Ovary (tissue), 10 donors: ENCODE measurements at places on chromosomes 5 and 9.
A peak's percentile ranks its signal among the peaks of the same experiment; 100 is the strongest.

- peak; percentile 24 for DNase-seq
Measured at GRCh38 chr9:84140535-84141101, 160.0 kb downstream of the RMI1 start.

DNA sequence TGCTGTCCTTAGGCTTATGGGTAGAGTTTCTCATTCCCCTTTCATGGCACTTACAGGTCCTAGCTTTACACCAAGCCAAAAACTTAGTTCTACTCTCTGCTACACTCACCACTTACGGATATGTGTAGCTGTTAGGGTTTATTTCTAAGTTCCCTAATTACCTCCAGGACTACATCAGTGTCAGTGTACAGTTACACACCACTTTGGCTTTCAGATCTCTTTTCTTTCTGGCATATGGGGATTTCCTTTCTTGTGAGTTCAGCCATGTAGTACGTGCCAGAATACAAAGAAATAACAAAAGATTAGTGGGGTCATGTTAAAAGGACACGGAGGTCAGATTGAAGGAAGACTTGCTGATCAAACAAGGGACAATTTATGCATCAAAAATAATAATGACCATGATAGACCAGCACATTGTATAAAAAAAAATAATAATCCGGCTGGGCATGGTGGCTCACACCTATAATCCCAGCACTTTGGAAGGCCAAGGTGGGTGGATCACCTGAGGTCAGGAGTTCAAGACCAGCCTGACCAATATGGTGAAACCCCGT, 41.8 kb downstream of the LYRM7 start:
- no peak for DNase-seq

- DNase-seq, result no peak
Measured at GRCh38 chr5:51159606-51160005, 223.6 kb upstream of the ISL1 start.

GRCh38 chr9:12774861-12775678, at the start of gene LURAP1L:
LURAP1L (plus strand) TSS chr9:12775020; CDS start chr9:12775716, 696 bp downstream.
- peak; percentile 26 for DNase-seq

DNA sequence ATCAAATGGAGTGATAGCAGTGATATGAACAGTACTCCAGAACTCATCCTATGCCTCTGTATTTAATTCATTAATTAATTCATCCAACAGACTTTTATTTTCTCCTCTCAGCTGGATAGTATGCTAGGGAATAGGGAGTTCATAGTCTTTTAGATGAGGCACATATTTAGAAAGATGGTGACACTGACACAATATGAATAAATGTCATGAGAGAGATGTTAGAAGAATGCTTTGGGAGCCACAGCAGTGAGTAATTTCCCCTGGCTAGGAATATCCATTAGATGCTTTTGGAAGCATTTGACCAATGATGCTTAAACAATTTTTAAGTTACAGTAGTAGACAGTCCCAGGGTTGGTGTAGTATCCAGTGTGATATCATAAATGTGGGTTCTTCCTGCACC, 428.7 kb upstream of the SGCD start:
- no peak for DNase-seq

DNA sequence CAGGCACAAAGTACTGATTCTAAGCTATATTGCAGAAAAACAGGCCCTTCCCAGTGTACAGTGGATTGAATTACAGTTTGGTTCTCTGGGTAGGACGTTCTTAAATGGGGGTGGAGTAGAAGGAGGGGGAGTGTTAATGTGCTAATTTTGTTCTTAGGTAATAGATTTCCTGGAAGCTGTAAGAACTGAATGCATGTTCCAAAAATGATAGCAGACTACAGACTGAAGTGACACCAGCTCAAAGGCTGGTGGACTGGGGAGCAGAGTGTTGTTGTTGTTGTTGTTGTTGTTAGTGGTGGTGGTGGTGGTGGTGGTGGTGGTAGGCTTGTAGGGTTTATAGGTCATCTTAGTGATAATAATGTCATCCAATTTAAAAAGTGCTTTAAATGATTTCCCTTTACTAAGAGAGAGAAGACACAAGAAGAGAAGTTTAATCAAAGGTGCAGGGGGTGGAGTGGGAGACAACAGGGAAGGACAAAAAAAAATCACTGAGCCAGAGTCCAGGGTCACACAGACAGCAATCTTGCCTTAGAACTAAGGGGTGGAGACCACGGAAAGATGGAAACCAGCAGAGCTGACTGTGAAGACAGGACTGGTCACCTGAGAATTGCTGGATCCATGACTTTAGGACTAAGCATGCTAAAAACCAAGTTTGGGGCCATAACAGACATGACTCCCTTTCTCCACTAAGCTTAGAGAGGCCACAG, 27.0 kb downstream of the TTLL11 start:
- no peak for DNase-seq

DNA sequence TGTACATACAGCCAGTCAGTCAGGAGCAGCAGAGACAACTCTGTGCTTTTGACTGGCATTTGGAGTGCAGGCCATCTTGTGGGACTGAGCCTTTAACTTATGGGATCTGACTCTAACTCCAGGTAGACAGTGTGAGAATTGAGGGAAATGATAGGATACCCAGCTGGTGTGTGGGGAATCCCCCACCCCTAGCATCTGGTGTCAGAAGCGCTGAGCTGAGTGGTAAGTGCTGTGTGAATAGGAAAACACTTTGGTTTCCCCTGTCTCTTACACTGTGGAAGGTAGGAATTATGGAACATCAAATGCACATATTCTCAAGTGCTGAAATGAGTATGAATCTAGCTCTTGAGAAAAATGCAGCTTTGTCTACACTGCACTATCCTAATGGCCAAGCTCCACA, 43.9 kb downstream of the CCDC125 start:
- DNase-seq, result no peak

DNA sequence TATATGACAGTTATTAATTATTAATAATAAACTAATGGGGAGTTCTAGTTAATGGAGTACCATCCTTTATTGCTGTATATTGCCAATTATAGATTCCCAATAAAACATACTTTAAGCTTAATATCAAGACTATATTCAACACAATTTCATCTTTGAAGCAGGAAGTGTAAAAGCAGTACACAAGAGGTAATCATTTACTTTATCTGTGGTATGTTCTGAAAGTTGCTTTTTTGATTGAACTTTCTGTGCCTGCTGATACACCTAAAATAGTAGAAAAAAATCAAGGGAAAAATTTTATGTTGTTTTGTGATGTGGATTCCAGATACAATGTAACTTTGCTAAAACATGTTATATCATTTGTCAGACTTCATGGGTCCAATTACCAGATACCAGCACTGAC, 58.0 kb downstream of the ACO1 start:
- DNase-seq, result no peak
